Fibroblast of skin of abdomen (primary cell): ENCODE measurements at places on chromosomes 7 and 10.

- DNase-seq: peak; percentile 94
Observed at GRCh38 chr7:106568680-106569499, 92.1 kb downstream of the CCDC71L start.

DNA sequence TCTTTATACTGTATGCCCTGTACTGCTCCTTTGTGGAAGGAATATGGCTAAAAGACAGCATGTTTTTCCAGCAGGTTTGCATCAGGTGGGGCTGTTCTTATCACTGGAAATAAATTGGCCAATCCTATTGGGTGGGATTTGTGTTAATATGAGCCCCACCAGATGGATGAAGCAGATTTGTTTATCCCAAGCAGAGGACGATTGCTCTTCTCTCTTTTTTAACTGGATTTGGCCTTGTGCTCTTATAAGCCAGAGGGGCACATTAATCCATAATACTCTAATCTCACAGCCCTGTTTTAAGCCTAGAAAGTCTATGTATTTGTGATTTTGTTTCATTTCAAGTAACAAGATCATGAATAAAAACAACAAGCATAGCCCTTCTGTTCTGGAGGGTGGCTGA lies 240.1 kb upstream of the ADARB2 start:
- DNase-seq: no peak

GRCh38 chr10:51312817-51313216 lies 238.5 kb downstream of the PRKG1 start:
- no peak for DNase-seq

- DNase-seq: no peak
Observed at GRCh38 chr7:14995774-14996173, 93.2 kb upstream of the DGKB start.

DNA sequence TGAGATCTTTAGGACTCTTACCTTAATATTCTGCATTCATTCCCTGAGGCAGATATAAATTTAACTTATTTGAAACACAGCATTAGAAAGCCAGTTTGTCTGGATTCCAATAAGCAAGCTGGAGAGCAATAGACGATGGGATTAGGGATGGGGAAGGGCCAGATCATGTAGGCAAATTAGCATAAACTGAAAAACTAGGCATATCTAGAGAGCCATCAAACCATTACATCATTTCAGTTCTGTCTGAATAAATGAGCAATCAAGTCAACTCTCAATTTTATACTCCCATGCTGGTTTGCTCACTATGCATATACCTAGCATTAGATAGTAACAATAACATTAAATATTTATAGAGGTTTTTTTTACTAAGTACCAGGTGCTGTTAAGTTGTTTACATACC lies 583.6 kb upstream of the LRRN3 start:
- no peak for DNase-seq

DNA sequence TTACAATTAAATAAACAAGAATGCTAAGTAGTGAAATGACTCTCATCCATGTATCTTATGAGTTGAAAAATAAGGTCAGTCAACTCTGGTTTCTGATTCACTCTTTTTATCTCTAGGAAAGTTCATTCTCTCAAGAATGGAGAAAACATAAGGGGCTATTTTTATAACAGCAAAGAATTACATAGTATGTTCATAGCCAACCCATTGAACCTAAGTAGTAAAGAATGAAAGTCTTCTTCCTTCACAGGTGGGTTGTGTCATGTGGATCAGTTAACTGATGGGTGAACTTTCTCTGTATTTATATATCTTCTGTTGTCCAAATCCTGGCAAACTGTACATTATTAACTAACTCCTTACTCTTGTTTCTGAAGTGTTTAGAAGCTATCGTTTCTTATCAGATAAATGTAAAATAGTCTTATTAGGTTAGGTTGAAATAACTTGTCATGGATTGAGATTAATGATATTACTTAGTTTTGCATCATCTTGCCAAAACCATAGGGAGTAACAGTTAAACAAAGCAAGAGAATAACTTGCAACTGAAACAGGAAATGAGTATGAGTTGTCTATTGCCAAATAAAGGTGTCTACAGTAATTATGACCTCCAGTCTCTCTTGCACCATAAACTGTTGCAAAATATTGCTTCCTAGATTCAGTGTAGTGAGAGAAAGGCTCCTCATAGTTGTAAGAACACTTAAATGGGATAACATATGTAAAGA lies 86.8 kb downstream of the ANKRD7 start:
- DNase-seq: peak; percentile 2

- peak; percentile 17 for DNase-seq
Observed at GRCh38 chr7:33539659-33540400, 365.5 kb upstream of the BMPER start.

DNA sequence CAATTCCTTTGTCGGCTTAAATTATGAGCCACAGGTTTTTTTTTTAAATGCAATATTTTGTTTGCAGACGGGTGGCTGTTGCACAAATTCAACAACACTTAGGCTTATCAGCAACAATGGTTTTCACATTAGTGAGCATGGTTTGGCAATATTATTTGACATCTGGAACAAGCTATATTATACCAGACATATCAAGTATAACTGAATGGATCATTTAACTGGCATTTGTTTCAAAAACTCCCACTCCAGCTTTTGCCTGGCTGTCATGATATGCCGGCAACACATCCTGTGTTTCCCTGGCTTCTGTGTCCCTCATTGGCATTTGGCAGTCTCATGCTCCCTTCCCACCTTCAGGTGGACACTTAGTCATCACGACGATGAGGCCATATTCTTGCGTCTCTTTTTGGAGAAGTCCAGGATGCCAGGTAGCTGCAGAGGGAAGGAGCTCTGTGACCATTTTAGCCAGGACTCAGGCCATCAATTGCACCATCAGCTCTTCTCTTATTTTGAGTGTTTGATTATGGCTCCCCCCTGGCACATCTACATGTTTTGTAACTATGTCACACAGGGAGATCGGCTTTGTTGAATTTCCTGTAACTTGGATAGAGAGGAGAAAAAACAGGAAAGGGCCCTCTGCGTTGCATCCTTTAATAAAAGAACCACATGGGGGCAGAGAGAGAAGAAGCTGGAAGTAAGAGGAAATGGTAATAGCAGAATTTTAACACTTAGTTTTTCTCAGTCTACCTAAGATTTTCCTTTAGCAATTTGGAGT lies 413.9 kb downstream of the LRMDA start:
- no peak for DNase-seq

- DNase-seq: peak; percentile 92
Observed at GRCh38 chr10:132065491-132066105, at the start of gene JAKMIP3. Gene JAKMIP3 (plus strand): TSS chr10:132065946. CDS start chr10:132104809, 38,863 bp downstream.

- no peak for DNase-seq
Observed at GRCh38 chr7:80661729-80662128, 23.3 kb downstream of the CD36 start.

DNA sequence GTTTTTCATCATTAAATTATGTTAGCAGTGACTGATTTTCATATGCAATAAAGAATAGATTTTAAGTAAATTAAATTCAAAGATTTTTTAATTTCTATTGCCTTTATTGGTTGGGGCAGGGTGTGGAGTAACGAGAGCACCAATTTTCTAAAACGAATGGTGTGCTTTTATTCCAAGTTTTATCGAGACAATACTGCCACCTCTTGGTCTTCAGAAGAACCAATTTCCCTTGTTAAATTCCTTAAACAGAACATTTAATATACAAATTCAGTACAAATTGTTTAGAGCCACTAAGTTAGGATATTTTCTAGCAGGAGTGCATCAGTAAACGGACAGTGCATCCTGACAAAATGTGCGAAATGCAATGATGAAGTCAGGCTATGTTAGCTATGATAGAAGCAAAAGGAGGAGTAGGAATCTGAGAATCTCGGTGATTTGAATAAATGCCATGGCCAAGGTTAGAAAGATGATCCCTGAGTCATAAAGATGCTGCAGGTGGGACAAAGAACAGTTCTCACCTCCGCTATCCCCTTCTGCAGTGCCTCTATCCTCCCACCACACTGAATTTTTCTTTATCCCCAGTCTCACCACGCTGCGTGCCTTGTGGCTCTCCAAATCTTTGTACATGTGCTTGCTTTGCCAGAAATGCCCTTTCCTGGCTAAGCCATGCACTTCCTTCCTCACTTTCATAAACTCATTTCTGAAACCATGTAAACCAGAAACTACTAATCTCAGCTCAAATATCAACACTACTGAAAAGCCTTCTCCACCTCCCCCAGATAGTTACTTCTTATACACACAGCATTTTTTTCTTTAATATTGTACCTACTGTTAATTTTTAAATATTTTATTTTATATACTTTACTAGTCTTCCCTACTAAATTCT lies 31.9 kb upstream of the AGBL3 start:
- no peak for DNase-seq

- no peak for DNase-seq
Observed at GRCh38 chr7:157431951-157432540, 95.2 kb downstream of the DNAJB6 start.

- DNase-seq: no peak
Observed at GRCh38 chr10:80530251-80530650, 7.5 kb upstream of the SH2D4B start.

- no peak for DNase-seq
Observed at GRCh38 chr10:71512312-71512711, 115.6 kb downstream of the CDH23 start.

GRCh38 chr7:74178632-74179031 lies 4.5 kb downstream of the EIF4H start:
- DNase-seq: peak; percentile 95

- peak; percentile 80 for DNase-seq
Observed at GRCh38 chr7:42080841-42081586, 156.0 kb downstream of the GLI3 start.

DNA sequence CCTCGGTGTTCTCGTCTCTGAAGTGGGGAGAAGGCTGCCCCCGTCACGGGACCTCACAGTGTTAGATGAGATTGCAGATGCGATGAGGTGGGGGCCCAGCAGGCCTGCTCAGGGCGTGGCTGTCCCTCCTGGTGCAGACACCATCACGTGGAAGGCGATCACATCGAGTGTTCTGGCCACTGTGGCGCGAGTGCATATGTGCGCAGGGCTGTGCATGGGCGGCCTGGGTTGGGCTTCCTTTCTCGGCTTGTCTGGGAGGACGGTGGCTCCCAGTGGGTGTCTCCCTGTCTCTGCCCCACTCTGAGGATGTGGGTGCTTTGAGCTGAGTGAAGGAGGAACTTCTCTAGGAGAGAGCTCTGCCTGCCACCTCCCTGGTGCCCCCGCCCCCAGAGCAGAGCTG lies 83.1 kb downstream of the LHPP start:
- no peak for DNase-seq
